NCI-H1105 treated with DMSO at 0.1 percent for 48 hours (cell line): ENCODE measurements at places on chromosomes 3 and 15.

DNA sequence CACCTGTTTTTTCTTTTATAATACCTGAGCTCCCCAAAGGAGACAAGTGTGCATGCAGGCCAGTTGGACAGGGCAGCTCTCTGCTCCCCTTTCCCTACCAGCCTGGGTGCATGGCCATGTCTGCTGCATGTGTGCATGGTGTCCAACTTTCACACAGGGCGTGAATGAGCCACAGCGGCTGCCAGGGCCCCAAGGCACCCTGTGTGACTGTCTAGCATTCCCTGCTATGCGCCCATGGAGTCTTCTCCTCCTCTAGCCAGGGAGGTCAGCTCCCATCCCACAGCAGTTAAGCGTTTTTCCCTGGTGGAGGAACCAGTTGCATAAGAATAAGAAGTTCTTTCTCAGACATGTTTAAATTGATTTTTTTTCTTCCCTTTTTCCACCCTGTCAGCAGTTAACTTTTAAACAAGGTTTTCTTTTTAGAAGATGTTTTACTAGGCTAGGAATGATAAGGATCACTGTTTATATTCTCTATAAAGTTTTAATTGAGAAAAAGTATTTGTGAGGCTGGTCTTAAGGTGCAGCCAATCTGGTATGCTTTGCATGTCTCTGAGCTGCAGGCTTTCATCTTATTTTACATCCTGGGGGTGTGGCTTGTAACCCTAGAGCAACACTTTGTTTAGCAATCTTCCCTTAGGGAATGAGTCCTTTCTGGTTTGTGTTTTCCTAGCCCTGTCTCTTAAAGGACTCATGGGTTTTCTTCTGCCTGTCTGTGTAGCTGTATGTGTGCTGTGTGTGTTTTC, 20.5 kb upstream of the OR5H1 start:
- DNase-seq: no peak

- DNase-seq: no peak
Measured at GRCh38 chr15:33194237-33194636, 277 bp downstream of the FMN1 start.

GRCh38 chr15:69976366-69976994, 121.2 kb downstream of the TLE3 start:
- no peak for DNase-seq

- DNase-seq: no peak
Measured at GRCh38 chr3:100838157-100838556, 128.9 kb downstream of the TFG start.

DNA sequence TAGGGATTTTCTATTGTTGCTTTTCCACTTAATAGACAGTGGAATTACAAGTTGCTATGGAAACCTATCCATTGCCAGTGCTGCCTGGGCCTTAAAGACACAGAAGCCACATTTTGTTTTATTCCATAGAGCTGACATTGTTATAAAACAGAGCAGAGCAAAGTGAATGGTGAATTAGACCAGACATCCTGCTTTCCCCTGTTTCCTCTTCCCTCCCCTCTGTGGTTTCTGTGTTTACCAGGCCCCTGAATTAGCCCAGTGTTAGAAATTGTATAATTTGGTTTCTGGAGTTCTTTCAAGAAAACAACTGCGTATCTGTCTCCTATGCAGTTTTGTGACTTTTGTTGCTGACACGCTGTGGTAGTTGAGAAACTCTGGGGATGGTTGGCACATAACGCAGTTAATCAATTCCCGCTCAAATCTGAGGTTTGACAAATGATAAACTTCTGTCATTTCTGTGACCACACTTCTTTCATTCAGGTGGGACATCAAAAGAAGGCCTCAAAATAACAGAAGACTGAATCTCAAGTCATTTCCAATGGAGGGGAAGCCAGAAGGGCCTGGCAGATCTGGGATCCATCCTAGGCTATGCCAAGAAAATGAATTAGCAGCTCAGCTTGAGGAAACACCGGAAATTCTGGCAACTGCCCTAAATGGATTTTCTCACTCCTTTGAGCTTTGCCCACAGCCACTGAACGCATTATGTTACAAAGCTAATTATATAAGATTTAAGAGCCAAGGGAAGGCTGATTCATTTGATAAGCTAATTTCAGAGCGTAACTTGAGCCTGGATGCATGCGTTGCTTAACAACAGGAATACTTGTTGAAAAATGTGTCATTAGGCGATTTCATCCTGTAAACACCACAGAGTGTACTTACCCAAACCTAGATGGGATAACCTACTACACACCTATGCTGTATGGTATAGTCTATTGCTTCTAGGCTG, 46.9 kb downstream of the NR1D2 start:
- DNase-seq: peak; percentile 86

DNA sequence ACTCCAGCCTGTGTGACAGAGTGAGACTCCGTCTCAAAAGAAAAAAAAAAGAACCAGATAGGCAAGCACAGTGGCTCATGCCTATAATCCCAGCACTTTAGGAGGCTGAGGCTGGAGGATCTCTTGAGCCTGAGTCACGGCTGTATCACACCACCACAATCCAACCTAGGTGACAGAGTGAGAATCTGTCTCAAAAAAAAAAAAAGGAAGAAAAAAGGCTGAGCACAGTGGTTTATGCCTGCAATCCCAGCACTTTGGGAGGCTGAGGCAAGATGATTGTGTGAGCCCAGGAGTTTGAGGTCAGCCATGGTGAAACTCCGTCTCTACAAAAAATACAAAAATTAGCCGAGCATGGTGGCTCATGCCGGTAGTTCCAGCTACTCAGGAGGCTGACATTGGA, 5.6 kb upstream of the NICN1 start:
- DNase-seq: no peak

DNA sequence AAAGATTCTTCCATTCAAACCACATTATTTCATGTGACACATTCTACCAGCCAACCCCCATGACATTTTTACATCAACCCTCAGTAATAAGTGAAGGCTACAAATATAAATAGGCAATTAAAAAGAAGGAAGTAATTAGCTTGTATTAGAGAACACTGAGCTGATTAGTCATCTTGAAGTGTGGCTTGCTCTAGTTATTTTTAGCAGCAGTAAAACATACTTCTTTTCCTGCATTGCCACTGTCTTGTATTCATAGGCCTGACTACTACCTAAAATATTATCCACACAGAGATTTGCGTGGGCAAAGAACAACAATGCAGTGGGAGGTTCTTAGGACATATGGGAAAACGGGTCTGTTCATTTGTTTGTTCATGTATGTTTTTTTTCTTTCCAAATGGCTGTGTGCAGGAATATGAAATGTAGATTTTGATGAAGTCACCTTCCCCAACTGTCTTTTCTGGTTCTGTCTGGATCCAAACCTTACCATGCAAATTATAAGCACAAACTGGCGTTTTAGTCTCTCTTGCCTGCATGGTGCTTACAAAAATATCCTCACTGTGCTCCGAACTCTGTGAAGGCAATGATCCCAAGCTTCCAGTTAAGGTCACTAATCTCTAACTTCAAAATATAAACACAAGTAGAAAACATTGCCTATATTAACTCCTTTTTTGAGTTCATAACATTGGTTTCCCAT, 31.5 kb upstream of the TM4SF4 start:
- DNase-seq: peak; percentile 7

GRCh38 chr15:80710635-80711554, 15.8 kb downstream of the ABHD17C start:
- no peak for DNase-seq

DNA sequence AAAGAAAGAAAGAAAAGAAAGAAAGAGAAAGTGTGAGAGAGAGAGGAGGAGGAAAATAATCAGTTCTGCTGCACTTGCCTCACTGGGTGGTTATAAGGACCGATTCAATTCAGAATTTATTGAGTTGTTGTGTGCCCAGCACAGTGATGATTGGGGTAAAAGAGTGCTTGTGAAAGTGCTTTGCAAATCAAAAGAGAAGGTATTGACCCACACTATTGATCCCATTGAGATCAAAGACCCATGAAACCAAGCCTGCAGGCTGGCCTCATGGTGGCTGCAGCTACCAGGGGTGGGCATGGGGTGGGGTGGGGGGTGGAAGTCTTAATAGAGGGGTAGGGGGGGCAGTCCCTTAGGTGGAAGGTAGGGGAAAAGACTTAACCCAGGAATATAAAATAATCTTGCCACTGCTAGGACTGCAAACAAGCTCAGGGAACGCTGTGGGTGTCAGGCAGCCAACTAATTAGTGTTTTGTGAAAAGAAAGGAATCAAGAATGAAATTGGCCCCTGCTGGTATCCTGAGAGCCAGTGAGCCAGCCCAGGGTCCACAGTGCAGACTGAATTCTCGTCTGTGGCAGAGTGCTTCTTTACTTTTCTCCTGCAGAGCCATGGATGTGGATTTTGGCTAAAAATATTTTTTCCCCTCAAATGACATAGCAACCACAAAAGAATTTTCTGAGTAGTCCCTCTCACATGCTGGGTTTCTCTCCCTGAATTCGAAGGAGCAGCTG, 34.2 kb downstream of the CLEC3B start:
- no peak for DNase-seq
